ENCODE measurements at places on chromosomes 6 and 20.

- DNase-seq = no peak
Observed at GRCh38 chr6:40947876-40948526, 91.0 kb downstream of the UNC5CL start.

DNA sequence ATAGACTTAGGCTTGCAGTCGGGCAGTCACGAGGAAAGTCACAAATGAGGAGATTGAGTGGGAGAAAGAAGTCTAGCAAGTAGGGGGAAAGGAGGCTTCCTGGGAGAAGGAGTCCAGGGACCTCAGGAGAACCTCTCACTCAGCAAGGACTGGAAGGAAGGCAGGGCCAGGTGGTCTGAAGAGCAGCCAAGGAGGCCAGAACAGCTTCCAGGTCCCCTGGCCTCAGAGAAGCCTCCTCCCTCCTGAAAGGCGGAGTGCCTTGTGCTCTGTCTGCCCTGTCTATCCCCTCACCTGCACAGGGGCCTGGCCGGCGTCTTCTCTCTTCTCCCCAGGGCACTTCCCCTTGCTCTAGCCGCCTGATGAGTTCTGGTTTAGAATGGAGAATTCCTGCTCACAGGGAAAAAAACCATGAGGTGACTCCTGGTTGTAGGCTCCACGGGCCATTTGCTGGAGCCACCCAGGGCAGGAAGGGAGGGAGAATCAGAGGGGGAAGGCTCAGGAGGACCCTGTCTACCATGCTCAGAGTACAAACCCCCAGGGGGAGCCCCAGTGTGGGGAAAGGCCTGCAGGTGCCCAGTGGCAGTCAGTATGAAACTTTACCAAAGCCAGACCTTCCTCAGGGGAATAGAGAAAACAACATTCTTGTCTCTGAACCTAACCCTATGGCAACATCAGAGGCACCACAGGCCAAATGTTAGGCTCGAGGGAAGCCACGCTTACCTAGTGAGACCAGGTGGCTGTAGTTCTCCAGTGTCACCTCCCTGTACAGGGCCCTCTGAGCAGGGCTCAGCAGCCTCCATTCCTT lies 11.2 kb downstream of the ZNF337 start:
- no peak for DNase-seq

DNA sequence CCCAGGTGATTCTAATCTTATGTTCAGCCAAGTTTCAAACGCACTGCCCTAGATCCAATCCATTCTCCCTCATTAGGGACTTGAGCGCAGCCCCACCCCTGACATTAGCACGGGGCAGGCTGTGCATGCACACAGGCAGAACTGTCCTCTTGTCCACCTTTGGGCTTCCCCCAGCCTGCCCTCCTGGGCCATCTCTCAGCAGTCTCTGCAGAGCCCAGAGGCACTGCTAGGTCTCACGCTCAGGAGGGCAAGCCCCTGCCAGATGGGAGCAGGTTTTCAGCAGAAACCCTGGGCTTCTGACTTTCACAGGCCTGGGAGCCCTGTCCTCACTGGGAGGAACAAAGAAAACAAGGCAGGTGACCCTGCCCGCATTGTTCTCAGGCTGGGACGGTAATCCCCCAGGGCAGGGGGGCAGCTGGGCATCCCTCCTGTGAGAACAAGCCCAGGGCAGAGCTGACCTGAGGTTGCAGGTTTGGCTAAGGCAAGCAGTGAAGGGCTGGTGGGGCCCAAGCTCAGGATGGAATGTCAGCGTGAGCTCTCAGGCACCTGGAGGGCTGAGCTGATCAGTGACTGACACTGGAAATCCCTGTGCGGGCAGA lies 24.5 kb downstream of the KCNK5 start:
- DNase-seq = no peak

GRCh38 chr6:129513471-129513870 lies 196.5 kb downstream of the ARHGAP18 start:
- DNase-seq = no peak

DNA sequence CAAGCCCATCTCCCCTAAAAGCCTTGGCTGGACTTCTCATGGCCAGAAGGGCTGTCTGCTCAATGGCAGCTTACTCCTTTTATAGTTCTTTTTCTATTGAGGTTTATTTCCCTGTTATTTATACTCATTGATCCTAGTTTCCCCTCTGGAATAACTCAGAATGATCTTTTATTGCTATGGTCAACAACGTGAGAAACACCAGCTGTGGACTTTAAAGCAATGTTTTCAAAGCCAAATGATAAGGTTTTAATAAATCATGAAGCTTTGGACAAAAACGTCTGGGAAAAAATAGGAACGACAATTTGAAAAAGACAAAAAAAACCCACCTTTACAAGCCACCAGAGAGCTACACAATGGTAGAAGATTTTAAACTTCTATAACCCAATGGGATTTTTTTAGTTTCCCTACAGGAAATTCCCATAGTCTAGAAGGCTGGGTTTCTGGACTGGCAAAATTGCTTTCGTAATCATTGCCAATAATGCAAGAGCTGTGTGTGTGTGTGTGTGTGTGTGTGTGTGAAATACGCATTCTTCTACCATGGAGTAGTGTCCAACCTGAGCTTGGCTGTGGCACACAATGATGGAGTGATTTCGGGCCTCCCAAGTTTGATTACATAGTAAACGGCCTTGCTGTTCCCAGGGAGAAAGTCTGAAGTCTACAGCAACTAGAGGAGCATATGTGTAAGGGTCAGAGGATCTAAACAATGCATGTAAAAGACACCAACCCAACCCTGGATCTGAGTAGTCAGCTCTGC lies 396.0 kb downstream of the SYNE1 start:
- DNase-seq = no peak

- no peak for DNase-seq
Observed at GRCh38 chr6:54802775-54803634, 43.6 kb upstream of the FAM83B start.

DNA sequence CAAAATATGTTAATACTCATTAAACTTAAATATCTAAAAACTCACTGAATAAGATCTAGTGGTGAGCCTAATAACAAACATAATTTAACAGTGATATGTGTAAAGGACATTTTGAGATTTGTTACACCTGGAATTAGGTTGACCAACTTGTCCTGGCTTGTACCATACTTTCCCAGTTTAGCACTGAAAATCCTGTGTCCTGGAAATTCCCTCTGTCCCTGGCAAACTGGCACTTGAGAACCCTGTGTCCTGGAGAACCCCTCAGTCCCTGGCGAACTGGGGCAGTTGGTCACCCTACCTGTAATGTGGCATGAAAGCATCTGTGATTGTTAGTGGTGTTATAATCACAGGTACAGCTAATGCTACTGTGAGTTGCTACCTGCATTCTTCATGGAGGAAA lies 6.9 kb upstream of the PRND start:
- no peak for DNase-seq

- no peak for DNase-seq
Observed at GRCh38 chr6:103036846-103037245, 1643.3 kb downstream of the GRIK2 start.

DNA sequence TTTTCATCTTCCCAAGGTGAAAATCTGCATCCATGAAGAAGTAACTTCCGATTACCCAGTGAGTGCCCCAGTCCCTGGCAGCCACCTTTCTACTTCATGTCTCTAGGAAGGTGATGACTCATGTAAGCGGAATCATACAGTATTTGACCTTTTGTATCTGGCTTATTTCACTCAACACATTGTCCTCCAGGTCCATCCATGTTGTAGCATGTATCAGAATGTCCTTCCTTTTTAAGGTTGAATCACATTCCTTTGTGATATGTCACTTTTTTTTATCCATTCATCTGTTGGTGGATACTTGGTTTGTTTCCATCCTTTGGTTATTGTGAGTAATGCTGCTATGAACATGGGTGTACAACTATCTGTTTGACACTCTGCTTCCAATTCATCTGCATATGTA lies 176.3 kb upstream of the CDYL start:
- no peak for DNase-seq

DNA sequence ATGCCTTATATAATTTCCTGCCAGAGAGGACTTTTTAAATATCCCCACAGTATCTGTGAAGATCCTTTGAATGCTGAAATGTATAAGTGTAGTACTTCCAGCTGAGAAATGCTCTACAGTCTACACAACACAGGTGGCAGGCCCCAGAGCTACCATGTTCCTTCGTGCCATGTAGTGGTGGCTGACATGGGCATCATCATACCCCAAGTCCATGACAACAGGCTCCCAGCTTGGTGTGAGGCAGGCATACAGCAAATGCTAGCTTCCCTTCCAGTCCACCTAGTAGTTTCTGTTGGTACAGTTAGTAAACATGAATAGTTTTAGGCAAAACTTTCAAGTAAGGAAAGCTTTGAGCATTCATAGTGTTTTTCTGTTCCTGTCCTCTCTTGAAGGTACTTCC lies 61.2 kb upstream of the EMILIN3 start:
- no peak for DNase-seq

DNA sequence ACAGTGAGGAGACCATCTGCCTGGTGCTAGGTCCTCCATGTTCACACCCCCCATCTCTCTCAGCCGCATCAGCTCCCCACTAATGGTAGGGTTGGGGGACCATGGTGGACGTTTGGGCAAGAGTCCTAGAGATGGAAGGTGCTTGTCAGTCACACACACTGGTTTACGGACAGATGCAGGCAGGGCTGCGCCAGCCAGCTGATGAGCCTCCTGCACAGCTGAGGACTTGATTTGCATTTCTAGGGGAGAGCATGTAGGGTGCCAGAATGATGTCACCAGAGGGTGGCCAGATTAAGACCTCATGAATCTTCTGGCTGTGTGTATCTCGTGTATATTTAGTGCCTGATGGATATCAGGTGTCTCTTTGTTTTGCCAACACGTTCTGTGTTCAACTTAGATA lies 28.6 kb downstream of the CST8 start:
- DNase-seq = no peak

DNA sequence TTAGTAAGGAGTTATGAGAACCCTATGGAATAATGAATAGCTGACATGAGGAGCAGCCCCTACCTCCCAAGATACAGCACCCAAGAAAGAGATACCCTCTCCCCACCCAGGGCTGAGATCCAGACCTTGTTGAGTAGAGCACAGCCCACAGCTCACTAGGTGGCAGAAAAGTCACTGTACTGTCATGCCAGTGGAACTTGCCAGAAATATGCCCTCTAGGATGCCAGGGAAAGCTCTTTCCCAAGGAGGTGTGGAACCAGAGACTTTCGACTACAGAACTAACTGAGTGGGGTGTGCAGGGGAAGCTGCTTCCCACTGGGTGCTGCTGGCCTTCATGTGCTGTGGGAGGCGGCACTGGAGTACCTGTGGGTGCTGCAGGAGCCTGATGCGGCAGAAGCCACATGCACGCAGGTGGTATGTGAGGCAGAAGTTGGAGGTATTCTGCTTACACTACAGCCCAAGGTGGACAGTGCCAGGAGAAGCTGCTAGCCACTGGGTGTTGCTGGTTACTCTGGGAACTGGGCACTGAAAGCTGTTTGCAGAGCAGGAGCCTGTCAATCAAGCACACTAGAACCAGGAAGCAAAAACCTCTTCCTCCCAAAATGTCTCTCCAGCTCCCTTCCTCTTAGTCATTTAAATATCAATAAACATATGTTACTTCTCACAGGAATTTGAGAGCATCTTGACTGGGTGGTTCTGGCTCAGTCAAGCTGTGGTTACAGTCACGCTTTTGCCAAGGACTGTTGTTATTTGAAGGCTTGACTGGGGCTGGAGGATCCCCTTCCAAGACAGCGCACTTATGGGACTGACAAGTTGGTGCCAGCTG lies 17.8 kb downstream of the ARMC12 start:
- DNase-seq = no peak

GRCh38 chr6:156316583-156317125 lies 460.5 kb upstream of the ARID1B start:
- no peak for DNase-seq

- no peak for DNase-seq
Observed at GRCh38 chr20:20359628-20360027, 8.3 kb upstream of the INSM1 start.

DNA sequence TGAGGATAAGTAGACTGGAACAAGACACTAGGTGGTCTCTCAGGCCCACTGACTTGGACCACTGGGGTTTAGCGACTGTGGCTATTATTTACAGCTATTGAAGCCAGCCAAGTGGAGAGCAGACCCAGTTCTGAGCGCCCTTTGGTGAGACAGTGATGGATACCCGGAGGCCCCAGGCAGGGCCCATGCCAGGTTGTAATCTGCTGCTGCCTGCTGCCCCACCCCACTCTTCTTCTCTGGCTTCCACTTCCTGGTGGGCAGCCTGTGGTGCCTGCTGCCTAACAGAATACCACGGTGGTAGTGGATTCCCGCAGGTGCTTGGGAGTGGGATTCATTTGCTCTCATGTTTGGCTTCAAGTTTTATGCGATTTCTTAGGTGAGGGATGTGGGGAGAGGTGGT lies 570 bp downstream of the RAB44 start:
- DNase-seq = no peak

- no peak for DNase-seq
Observed at GRCh38 chr6:135600931-135601330, 103.4 kb upstream of the AHI1 start.

GRCh38 chr6:39388606-39389483 lies 66.3 kb upstream of the KCNK16 start:
- DNase-seq = no peak

- DNase-seq = no peak
Observed at GRCh38 chr6:144585217-144585814, 300.2 kb downstream of the UTRN start.
